LHCN-M2 (cell line): ENCODE measurements at places on chromosomes 4 and X. TPM values are rescaled to one million over a fixed set of nuclear protein-coding genes. Genes with fewer than 3 reads are reported as not detected.

DNA sequence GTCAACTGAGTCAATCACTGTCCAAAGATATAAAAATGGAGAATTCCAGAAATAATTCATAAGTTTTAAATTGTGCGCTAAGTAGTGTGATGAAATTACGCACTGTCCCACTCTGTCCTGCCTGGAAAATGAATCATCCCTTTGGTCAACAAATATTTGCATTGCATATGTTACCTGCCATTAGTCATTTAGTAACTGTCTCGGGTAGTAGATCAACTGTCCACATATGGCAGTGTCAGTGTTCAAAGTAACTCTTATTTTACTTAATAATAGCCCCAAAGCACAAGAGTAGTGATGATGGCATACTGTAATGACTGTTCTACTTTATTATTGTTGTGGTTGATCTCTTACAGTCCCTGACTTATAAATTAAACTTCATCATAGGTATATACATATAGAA lies 3.4 kb downstream of the YTHDC1 start:
- DNase-seq, result peak; percentile 46

DNA sequence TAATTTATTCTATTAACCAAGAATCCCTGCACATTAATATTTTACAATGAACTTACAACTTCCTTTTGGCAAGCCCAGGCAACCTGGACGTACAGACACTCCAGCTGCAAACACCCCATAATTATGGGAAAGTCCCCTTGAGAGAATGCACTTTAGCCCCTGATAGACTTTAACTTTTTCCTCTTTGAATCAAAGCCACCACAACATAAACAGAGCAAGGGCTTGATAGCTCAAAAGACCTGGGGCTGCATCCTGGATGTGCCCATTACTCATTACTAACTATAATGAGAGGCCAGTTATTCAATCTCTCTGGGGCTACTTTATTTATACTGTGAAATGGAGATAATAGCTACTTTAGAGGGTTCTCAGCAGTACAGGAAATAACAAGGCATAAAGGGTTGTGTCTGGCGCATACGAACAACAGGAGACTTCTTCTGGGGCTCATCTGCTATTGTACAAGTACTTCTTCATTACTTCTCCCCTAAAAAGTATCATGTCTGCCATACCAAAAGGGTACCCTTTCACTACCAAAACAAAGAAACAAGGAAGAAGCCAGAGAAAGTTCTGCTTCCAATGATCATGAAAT lies 54.9 kb downstream of the CASK start:
- DNase-seq, result no peak

- no peak for DNase-seq
Measured at GRCh38 chr4:68490826-68491457, 43.7 kb downstream of the TMPRSS11E start.

GRCh38 chr4:10731690-10732089 lies 47.1 kb upstream of the CLNK start:
- no peak for DNase-seq

GRCh38 chrX:139026811-139027210 lies 315.3 kb upstream of the FGF13 start:
- no peak for DNase-seq

The AFM gene
- not detected in 2 replicates for total RNA-seq

The TXK gene
- total RNA-seq, result 0.51 and 0.92 TPM in 2 replicates

The XAGE2 gene
- total RNA-seq, result not detected in 2 replicates
